ENCODE measurements at places on chromosomes 13 and 19.

- DNase-seq: no peak
Measured at GRCh38 chr19:29576761-29577648, 29.1 kb upstream of the POP4 start.

DNA sequence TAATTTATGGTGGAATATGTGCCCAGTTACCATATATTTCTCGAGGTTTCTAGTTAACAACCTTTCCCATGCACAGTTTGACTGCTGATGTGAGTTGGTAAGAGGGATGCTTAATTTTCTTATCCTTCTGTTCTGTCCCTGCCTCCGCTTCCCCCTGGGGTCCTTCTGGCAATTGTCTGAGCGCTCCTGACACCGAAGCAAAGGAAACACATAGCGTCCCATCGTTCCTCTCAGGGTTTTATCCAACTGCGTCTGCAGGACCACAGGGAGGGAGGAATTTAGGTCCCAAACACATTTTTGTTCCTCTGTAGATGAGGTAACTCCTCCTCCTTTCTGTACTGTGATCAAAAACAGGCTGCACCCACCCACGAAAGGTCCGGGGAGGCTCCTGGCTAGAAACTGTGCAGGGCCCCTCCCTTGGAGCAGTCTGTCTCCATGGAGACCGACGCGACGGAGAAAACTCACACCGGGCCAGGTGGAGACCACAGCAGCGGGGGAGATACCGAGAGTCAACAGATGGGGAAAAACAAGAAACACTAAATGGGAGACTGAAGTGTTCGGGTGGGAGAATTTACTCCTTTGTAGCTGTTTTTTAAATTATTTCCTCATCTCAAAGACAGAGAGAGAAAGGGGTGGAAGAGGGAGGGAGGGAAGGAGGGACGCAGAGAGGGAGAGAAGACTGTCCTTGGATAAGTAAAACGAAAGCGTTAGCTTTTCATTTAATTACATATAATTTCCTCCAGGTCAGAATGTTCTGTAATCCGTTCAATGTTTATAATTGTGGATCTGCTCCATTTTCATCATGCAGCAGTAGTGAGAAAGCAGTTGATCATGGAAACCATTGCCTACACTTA is 191.8 kb upstream of the NBEA start:
- no peak for DNase-seq

DNA sequence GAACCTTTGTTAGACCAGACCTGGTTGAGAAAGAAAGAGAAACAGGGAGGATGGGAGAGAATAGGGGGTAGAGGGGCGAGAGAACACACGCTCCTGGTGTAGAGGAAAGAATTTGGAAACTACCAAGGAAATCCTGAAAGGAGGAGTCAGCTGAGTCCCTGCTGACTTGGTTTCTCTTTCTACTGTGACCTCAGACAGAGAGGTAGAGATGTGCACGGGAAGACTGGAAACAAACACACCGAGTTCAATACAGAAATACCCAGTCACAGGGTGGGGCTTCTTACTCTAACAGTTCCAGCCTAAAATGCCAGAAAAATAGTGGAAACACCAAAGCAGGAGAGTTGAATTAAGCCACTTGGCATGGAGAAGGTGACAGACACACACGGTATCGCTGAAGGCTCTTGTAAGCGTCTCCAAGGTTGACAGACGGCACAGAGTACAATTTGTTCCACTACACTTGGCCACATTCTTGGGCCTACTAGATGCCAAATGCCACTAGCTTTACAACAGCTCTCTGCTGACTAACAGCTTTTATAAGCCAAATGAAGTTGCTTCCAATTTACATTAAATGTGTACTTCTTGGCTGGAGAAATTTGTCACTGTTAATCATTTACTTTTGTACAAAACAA is 28.1 kb downstream of the LATS2 start:
- no peak for DNase-seq

DNA sequence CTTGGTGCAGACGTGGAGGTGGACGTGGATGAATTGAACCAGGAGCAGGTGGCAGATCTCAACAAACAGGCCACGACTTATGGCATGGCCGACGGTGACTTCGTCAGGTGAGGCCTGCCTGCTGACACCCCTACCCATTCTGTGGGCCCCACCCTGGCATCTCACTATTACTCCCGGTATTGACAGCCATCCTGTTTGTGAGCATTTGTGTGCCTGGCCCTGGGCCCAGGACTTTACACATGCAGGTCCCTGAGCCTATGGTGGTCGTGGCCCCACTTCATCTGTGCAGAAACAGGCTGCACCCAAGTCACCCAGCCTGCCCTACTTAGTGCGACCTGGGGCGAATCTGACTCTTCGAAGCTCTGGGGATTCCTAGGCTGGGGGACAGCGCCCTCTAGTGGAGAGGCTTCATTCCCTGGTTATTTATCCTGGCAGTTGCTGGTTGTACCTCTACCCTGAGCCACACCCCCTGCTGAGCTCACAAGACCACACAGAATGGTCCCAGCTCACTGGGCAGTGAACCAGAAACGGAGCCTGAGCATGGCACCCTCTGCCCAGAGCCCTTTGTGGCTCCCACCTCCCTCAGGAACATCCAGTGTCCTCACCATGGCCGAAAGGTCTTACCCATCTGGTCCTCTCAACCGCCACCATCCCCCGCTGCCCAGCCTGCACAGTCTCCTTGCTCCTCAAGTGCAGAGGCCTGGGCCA is 16.9 kb downstream of the ZNF296 start:
- peak; percentile 75 for DNase-seq

- DNase-seq: no peak
Measured at GRCh38 chr13:69496981-69497380, 610.6 kb upstream of the ATXN8OS start.

DNA sequence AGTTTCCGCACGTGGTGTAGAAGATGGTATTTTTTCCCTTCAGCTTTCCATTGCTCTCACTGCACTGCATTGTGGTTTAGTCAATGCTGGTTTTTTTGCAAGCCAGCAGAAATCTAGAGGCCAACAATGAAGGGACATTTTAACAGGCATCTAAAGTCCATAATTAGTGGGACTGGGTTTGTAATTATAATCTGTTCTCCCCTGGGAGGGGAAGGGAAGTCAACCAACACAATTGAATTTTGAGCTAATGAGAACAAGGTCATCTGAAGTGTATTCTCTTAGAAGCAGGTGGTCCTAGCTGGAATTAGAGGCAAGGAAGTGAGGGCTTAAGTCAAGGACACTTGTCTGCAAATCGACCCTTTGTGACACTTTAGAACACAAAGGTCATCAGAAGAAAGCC is 156.4 kb downstream of the MYO16 start:
- no peak for DNase-seq

DNA sequence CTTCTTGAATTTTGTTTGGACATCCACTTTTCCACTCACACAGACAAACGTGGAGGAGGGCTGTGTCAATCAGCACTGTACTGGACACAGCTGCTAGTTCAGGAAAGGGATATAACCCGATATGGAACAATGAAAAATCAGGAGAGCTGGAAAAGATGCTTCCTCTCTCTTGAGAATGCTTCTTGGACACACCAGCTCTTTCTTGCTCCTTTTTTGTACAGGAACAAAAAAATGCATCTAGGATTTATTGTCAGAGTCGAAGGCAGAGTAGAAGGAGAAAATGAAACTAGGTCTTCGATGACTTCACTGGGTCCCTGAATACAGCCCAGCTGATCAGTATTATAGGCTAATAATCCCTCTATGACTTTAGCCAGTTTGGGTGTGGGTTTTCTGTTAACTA is 62.2 kb downstream of the PEG3 start:
- DNase-seq: no peak

- DNase-seq: no peak
Measured at GRCh38 chr19:51398096-51398704, 7.8 kb upstream of the C19orf84 start.

DNA sequence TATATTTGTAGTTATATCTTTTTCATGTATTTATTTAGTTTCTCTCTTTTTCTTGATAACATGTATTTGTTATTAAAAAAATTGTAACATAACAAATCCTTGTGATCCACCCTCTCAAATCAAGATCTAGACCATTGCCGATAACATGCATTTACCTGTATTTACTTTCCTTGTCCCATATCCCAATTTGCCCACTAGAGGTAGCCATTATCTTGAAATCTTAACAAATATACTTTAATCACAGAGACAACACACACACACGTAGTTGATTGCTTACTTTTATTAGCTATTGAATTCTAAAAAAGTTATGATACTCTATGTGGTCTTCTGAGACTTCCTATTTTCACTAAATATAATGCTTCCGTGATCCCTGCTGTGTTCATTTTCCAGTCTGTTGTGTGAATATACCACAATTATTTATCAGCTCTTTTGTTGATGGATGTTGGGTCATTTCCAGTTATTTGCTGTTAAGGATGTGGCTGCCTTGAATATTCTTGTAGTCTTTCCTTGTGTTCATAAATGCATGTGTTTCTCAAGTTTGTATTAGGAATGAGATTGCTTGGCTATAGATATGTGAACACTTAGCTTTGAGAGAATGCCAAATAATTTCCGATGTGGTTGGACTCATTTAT is 31.3 kb upstream of the ZMYM2 start:
- no peak for DNase-seq

- DNase-seq: no peak
Measured at GRCh38 chr13:20848944-20849343, 53.6 kb downstream of the XPO4 start.

DNA sequence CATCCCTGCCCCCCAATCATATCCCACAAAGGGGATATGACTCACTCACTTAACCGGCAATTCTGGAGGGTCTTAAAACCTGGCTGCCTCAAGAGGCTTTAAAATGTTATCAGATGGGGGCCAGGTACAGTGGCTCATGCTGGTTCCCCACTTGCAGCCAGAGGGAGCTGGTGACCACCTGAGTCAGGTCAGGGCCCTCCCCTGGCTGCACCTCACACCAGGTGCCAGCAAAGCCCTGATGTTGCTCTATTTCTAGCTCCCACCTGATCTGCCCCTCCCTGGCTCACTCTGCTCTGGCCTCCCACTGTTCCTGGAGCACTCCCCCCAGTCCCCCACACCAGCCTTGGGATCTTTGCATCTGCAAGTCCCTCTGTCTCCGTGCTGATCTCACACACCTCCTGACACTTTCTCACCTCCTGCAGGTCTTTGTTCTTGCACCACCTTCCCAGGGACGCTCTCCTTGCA is 14.2 kb downstream of the HPN start:
- no peak for DNase-seq

GRCh38 chr19:31560086-31561060 is 211.1 kb upstream of the TSHZ3 start:
- no peak for DNase-seq

- DNase-seq: no peak
Measured at GRCh38 chr13:65966991-65967451, 1263.1 kb downstream of the PCDH9 start.

DNA sequence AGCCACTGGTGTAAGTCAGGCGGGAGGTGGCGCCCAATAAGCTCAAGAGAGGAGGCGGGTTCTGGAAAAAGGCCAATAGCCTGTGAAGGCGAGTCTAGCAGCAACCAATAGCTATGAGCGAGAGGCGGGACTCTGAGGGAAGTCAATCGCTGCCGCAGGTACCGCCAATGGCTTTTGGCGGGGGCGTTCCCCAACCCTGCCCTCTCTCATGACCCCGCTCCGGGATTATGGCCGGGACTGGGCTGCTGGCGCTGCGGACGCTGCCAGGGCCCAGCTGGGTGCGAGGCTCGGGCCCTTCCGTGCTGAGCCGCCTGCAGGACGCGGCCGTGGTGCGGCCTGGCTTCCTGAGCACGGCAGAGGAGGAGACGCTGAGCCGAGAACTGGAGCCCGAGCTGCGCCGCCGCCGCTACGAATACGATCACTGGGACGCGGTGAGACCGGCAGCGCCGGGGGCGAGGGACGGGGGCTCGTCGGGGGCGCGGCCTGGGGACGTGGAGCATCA is at the start of gene ALKBH7:
Gene ALKBH7, plus strand, starts transcription at position 201 of the 502 bp plus-strand sequence. Its CDS starts 27 bp downstream, at position 228.
- peak; percentile 98 for DNase-seq

DNA sequence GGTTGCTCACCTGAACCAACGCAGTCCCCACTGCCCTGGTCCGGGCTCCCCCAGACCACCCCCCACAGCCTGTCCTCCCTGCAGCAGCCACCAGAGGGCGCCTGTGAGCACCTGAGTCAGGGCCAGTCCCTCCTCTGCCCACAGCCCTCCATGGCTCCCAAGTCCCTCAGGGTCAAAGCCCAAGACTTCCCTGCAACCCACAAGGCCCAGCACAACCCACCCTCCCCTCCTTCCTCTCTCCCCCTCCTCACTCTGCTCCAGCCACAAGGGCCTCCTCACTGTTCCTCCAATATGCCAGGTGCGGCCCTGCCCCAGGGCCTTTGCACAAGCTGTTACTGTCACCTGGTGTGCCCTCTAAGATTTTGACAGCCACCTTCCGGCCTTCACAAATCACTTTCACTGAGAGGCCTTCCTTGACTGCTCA is 10.9 kb downstream of the GNA15 start:
- DNase-seq: no peak

- no peak for DNase-seq
Measured at GRCh38 chr13:110812121-110812868, 98.8 kb downstream of the ING1 start.

DNA sequence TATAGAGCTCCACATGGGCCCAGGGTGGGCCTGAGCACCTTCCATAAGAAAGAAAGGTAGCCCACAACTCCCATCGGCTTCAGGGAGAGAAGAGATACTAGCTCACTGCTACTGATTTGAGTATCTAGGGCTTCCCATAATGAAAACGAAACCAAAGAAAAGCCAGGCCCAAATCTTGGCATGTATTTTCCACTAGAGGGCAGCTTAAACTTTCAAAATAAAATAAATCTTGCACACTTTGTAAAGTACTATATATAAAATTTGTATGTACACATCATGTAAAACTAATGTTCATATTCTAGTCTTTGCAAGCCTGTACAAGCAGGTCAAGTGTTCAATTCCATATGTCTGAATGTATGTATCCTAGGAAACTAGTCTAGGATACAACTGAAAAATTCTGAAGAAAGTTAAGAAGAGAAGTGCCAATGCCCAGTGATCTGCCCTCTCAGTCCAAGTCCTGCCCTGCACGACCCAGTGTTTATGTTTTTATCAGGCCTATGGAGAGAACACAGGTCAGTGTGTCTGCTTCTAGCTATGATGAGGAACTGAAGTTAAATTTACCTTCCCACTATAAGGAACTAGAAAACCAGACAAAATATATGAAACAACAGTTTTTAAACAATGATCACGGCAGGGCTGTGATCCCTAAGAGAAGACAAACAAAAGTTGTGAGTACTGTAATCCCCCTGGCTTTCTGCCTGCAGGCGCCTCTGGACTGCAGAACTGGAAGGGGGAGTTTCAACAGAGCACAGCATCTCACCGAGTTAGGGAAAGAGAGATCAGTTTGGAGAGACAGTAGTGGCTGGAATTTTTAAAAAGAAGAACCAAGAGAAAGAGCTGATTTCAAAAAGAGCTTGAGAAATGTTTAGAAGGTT is 475.7 kb downstream of the UQCRFS1 start:
- peak; percentile 15 for DNase-seq

GRCh38 chr19:40143612-40144011 is 47.6 kb upstream of the MAP3K10 start:
- no peak for DNase-seq

GRCh38 chr13:71775966-71776365 is 91.0 kb downstream of the DACH1 start:
- no peak for DNase-seq

Data from C1 segment of cervical spinal cord (tissue), 14 donors.